NCI-H1930 (cell line): ENCODE measurements at places on chromosomes 5 and 9.
A peak's percentile ranks its signal among the peaks of the same experiment; 100 is the strongest.

DNA sequence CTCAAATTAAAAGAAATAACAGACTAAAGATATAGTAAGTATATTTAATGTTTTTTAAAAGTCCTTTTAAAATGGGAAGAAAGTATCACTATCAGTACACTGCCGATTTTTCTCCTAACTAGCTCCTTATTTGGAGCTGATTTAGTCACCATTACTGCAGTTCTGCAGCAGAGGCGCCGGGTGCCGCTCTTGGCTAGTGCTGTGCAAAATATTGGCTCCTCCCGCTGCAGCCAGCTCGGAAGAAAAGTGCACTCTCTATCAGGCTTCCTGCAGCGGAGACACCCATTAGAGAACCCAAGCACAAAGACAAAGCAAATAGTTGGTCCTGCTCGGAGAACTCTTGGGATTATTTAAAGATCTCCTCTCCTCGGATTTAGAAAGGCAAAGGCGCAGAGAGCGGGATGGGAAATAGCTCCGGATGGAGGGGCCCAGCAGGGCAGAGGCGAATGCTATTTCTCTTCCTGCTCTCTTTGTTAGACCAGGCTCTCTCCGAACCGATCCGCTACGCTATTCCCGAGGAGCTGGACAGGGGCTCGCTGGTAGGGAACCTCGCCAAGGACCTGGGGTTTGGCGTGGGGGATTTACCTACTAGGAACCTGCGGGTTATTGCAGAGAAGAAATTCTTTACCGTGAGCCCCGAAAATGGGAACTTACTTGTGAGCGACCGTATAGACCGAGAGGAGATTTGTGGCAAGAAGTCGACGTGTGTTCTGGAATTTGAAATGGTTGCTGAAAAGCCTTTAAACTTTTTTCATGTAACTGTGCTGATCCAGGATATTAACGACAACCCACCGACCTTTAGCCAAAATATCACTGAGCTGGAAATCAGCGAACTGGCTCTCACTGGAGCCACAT is at the start of gene PCDHGB3:
Gene PCDHGB3 (plus strand): TSS at position 249 of the 855 bp plus-strand sequence. CDS start 153 bp downstream, at position 402.
- no peak for DNase-seq

GRCh38 chr5:168656633-168657032 is 77.5 kb upstream of the PANK3 start:
- no peak for DNase-seq

DNA sequence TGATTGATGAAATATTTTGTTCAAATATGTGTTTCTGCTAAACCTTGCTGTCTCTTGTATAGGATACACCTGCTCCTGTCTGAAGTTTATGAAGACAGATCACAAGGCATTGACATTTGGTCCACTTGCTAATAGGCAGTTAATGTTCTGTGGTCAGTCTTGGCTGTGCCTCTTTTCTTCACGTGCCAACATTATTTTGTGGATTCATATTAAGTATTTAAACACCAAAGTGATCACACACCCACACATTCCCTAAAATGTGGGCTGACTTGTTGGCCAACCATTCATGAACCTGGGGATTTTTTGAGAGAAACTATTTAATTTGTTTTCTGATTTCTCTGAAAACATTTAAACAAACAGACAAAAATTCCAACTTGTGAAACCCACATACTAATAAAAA is 33.7 kb downstream of the ZNF462 start:
- DNase-seq, result no peak

- no peak for DNase-seq
Observed at GRCh38 chr5:116273448-116274242, 188.8 kb downstream of the COMMD10 start.

DNA sequence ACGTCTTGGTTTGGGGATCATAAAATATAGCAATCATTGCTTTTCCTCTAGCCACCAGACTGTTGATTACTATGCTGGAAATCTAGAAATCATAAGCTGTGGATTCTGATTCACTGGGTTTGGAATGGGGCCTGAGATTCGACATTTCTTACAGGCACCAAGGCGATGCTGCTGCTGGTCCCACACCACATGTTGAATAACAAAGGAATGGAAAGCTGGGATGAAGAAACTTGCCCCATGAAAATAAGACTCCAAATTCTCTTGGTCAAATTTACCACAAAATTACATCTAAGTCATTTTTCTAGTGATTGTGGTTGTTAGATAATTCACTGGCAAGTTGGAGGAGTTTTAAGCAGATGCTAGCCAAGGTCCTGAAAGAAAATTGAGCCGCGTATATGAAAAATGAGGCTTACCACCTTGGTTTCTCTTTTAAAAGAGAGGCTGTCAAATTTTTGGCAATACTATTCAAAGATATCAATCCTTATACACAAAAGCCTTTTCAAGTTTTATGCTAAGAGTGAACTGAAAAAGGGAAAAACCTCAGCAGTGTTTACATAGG is 23.0 kb upstream of the MEIKIN start:
- no peak for DNase-seq

DNA sequence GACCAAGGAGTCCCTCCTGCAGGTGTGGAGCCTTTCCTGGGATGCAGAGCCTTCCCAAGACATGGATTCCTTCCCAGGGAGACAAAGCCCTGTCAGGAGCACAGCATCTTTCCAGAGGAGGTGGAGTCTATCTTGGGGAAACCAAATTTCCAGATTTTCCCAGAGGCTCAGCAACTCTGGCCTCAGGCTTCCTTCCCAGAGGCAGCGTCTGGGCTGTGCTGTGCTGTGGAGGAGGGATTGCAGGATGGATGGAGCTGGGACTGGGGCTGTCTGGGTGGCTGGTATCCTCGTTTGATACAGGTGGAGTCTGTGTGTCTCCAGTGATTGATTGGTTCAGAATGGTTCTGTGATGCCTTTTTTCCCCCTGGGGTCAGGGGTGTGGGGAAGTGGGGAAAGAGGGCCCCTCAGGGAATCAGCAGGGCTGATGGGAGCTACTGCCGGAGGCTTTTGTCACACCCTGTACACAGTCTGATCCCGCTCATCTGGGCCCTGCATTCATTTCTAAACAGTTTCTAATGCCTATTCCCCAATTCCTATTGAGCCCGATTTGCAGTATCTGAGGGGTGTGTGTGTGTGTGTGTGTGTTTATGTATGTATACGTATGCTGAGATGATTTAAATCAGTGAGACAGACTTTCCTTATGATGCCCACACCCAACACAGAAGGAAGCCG is 16.0 kb downstream of the OR13J1 start:
- DNase-seq, result no peak

DNA sequence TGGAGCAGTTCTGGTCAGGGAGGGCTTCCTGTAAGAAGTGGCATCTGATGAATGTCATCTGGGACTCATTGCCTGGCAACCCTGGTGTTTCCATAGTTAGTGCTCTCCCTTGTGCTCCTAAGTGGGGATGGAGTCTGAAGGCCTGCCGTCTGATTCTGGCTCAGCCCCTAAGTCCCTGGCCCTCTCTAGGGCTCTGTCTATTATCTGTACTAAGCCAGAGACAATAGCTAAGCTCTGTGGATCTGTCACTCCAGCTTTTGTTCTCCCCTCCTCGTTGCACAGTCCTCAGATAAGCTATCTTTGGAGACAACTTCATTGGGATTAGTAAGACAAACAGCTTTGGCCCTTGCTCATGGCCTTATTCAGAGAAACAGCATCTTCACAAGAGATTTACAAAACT is 30.6 kb upstream of the TTC1 start:
- no peak for DNase-seq

DNA sequence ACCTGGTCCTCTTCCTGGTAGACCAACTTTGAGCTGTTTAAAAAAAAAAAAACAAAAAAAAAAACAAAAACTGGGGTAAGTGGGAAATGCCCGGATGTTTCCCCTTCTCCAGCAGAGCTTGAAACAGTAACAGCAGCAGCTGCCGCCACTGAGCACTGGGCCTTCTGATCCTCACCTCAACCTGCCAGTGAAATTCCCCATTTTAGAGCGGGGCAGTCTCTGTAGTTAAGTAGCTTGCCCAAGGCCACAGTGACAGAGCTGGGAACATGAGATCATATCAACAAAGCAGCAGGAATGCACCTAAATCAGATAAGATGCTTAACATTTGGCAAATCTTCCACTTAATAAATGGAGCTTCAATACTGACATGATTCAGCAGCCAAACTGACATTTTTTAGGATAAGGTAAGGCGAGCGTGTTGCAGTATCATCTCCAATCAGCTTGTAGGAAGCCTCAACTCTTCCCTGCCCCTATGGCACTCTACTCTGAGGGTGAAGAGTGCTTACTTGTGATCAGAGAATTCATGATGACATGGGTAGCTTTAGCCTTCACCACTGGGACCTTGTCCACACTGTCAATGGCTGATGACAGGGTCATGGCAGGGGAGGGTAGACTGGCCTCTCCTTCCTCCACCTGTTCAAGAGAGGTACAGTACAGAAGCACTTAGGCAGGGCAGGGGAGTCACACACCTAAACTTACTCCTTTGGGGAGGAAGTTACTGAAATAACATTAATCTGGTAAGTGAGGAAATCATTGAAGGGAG is 9.3 kb downstream of the KIAA1191 start:
- DNase-seq, result no peak

- DNase-seq, result no peak
Observed at GRCh38 chr5:145176041-145176440, 659.1 kb downstream of the PRELID2 start.

DNA sequence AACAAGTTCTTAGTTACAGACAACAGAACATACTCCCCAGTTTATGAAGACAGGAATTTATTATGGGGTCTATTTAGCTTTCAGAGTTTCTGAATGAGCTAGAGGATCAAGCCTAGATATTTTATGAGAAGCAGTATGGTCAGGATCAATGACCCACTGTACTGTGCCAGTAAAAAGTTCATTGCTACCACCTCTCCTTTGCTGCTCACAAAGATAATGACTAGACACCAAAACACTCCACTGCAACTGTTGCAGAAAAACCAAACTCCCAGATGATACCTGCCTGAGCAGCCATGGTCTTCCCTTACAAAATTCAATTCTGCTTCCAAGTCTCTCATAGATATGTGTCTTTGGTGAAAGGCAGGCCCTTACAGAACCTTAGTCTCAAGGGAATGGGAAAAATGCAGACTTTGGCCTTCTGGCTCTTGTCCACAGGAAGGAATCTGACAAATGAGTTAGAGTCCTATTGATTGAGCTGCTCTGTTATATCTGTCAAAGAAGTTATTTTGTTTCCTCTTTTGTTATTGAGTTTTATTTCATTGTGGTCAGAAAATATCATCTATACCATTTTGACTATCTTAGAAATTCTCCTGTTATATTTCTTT is 74.7 kb upstream of the RASGRF2 start:
- no peak for DNase-seq

- DNase-seq, result no peak
Observed at GRCh38 chr9:23538461-23539003, 287.5 kb downstream of the ELAVL2 start.

- DNase-seq, result no peak
Observed at GRCh38 chr5:144295284-144295683, 124.6 kb downstream of the KCTD16 start.

DNA sequence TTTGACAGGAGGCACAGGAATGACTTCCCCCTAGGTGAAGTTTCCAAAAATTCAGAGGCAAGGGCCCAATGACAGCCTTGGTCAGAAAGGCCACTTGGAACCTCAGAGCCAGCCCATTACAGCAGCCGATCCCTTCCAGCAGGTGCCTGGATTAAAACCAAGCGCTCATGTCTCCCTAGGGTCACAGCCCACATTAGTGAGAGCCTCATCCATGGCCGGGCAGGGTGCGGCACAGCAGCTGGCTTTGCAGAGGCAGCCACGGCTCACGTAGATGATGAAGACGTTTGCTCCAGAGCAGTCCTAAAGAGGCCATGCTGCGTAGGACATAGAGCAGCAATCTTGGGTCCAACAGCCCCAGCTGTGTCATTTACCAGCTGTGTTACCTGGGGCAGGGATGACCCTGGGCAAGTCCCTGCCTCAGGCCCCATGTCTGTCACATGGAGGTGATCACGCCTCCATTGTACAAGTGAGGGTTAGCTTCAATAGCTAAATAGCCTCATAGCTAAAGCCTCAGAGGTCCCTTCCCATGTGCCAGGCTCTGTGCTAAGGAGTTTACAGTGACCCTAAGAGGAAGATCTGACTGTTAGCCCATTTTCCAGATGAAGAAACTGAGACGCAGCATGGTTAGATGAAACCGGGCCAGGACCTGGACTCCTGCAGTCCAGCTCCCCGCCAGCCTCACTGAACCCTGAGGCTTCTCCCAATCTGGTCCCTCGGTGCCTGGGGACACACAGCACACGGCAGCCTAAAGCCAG is 39.2 kb downstream of the NEK6 start:
- no peak for DNase-seq

GRCh38 chr9:135693771-135694170 is 5.5 kb downstream of the SOHLH1 start:
- no peak for DNase-seq

DNA sequence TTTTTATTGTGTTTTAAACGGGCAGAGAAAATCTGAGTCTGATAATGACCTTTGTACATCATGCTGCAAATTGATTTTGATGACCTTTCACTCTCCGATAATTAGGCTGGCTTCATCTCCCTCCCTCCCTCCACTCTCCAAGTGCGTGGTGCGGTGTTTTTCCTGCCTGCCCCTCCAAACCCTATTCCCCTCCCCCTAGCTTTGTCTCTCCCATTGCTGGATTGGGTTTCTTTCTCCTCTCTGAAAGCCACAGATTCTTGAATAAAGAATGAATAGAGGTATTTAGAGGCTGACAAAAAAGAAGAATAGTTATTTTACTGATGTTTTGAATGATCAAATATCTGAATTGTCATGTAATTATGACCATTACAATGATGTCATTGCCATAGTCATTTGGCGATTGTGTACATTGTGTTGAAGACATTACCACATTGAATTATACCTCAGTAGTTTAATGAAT is 571.1 kb upstream of the ZNF608 start:
- peak; percentile 89 for DNase-seq

DNA sequence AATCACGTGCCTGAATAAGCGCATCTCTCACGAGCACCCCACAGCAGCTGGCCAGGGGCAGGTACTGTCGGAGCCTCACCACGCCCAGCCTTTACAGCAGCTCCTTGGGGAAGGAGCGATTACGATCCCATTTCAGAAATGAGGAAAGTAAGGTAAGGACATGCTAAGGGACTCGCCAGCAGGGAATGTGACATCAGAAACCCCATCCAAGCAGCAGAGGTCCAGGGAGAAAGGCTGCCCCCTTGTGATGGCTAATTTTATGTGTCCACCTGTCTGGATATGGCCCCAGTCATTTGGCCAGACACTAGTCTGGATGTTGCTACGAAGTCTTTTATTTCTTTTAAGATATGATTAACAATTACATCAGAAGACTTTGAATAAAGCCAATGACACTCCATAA is 77.3 kb downstream of the UBE2QL1 start:
- no peak for DNase-seq

DNA sequence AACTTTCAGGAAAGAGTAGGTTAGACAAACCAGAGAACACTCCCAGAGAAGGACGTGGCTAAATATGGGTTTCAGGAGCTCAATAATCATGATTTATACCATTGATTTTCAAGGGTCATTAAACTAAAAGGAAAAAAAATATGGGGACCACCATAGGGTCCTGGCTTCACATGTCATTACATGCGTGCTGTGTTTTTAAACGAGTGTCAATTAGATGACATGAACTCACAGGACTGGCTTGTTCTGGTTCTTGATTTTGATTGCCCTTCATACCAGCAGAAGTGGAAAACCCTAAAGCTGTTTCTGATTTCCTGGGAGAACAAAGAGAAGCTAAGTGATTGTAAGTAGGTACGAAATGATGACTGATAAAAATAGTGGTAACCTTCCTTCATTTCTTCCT is 5.8 kb downstream of the ACOT12 start:
- DNase-seq, result no peak
